Fibroblast of villous mesenchyme (primary cell): ENCODE measurements at places on chromosomes 12 and 14. TPM values are rescaled to one million over a fixed set of nuclear protein-coding genes. Genes with fewer than 3 reads are reported as not detected.

- no peak for DNase-seq
Measured at GRCh38 chr14:93706360-93706955, 81.8 kb downstream of the PRIMA1 start.

GRCh38 chr14:102939820-102940561 is 17.5 kb downstream of the AMN start:
- DNase-seq, result no peak

- no peak for DNase-seq
Measured at GRCh38 chr14:80445605-80446004, 234.3 kb upstream of the DIO2 start.

Gene AICDA
- not detected in 2 replicates for total RNA-seq

DNA sequence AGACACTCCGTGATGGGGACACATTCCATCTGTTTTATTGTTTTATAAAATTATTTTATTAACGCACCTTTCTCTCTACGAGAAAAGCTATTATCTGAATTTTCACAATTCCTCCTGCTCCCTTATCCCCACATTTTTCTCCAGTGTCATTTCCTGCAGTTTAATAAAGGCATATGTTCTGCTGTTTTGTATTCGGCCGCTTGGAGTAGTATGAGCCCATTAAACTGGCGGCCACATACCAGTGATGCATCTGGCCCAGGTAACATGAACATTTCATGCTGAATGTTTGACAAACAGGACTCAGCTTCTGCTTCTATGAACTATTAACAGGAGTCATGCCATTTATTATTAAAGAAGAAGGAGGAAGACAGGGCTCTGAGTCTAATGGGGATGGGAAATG is 511.0 kb downstream of the TMEM121 start:
- DNase-seq, result no peak

Gene EMC9
- 9.9 and 17.4 TPM in 2 replicates for total RNA-seq

Gene CIROP
- total RNA-seq, result not detected in 2 replicates

Gene E2F7
- total RNA-seq, result 10.4 and 17.4 TPM in 2 replicates

GRCh38 chr12:88753707-88754106 is 173.4 kb upstream of the KITLG start:
- DNase-seq, result no peak

GRCh38 chr12:65963862-65964240 is 139.6 kb downstream of the HMGA2 start:
- DNase-seq, result no peak

Gene INHBC
- total RNA-seq, result under 0.01 TPM in 1 of 2 replicates, not detected in the other

Gene KRT73
- total RNA-seq, result not detected in 2 replicates

GRCh38 chr14:101917413-101918017 is 46.9 kb upstream of the DYNC1H1 start:
- DNase-seq, result no peak

Gene KCNC2
- total RNA-seq, result 0.43 TPM in 1 of 2 replicates, not detected in the other

Gene HVCN1
- total RNA-seq, result 5.6 and 5.8 TPM in 2 replicates

DNA sequence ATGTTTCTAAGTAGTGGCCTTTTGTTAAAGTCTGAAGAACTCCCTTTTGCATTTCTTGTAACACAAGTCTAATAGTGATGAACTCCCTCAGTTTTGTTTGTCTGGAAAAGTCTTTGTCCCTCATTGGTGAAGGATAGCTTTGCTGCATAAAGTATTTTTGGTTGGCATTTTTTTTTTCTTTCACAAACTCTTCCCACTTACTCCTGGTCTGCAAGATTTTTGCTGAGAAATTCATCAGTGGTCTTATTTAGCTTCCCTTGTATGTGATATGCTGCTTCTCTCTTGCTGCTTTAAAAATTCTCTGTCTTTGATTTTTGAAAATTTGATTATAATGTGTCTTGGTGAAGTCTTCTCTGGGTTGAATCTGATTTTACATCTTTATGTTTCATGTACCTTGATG is 22.7 kb downstream of the TRMT5 start:
- no peak for DNase-seq

DNA sequence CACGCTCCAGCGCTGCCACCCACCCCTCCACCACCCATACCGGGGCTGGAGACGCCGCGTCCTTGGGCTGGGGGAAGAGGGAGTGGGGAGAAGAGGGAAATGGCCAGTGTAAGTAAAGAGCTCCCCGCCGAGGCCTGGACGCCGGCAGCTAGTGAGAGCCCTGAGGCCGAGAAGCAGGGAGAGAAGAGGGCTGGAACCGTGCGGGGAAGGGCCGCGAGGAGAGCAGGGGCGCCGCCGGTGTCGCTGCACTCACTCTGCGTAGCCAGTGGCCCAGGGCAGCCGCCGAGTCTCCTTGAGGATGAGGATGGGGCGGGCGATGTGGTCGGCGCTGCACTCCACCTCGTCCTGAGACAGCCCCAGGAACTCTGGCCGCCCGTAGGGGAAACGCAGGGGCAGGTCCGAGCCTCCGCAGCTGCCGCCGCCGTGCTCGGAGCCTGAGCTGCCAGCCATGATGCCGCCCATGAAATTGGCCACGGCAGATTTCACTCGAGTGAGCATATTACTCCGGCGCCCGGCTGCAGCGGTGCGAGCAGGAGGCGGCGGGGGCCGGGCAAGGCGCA is 631 bp downstream of the PPM1H start:
- peak; percentile 8 for DNase-seq

- no peak for DNase-seq
Measured at GRCh38 chr14:85883966-85884365, 354.0 kb downstream of the FLRT2 start.
